Effector memory CD8-positive, alpha-beta T cell (primary cell): ENCODE measurements at places on chromosomes 7 and 10.

- no peak for DNase-seq
- H3K27me3 ChIP-seq, result peaks cover 77% of the 10 kb centered on the region
- peaks cover 3% of the 10 kb centered on the region for H3K36me3 ChIP-seq
- peaks cover 27% of the 10 kb centered on the region for H3K4me1 ChIP-seq
Measured at GRCh38 chr7:101127460-101128039, 646 bp downstream of the SERPINE1 start.

- no peak overlapping the region for H3K27ac ChIP-seq
- H3K4me1 ChIP-seq, result peaks cover 21% of the 10 kb centered on the region
- no peak overlapping the region for H3K4me3 ChIP-seq
- H3K27me3 ChIP-seq, result no peaks in the 10 kb centered on the region
- H3K36me3 ChIP-seq, result peaks cover 71% of the 10 kb centered on the region
Measured at GRCh38 chr10:97748116-97748515, 11.2 kb downstream of the ZFYVE27 start.

DNA sequence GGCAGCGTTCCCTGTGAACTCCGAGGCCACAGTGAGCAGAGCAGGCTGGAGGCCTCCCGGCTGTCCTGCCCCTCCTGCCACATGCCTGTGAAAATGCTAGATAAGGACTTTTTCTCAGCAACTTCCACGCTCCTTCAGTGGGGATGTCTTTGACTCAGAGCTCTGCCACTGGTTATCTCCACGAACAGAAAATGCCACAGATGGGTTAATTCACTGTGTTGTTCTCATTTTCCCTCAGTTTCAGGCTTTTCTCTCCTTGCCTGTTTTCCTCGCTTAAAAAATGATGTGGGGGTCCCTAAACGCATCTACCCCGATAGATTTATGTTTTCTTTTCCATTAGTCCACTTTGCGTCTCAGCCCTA, 51.3 kb downstream of the IKZF1 start:
- no peak for DNase-seq
- H3K36me3 ChIP-seq, result peaks cover 89% of the 10 kb centered on the region
- peak overlapping the region; percentile 83 for H3K4me3 ChIP-seq
- no peaks in the 10 kb centered on the region for H3K27me3 ChIP-seq
- H3K4me1 ChIP-seq, result peaks cover 81% of the 10 kb centered on the region

DNA sequence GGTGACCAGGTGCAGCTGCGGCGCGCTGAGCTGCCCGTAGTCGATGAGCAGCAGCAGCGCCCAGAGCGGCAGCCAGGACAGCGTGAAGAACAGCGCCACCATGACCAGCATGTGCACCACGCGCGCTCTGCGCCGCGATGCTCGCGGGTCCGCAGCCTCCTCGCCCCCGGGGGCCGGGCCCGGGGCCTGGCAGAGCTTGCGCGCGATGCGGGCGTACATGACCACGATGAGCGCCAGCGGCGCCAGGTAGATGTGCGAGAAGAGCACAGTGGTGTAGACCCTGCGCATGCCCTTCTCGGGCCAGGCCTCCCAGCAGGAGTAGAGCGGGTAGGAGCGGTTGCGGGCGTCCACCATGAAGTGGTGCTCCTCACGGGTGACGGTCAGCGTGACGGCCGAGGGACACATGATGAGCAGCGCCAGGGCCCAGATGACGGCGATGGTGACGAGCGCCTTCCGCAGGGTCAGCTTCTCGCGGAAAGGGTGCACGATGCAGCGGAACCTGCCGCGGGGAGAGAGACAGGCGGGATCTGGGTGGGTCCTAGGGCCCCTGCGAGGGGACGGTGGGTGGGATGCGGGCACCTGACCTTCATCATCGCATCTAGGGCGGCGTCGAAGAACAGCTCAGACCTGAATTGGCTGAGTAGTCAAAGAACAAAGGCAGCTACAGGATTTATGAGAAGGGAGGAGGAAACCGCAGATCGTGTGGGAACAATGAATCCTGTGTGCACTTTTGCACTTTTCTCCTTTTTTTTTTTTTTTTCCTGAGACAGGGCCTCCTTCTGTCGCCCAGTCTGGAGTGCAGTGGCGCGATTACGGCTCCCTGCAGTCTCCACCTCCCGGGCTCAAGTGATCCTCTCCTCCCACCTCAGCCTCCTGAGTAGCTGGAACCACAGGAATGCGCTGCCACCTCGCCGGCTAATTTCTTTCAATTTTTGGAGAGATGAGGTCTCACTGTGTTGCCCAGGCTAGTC, 22.4 kb upstream of the PPA1 start:
- H3K4me1 ChIP-seq, result peaks cover 4% of the 10 kb centered on the region
- no peak overlapping the region for H3K27ac ChIP-seq
- H3K36me3 ChIP-seq, result no peaks in the 10 kb centered on the region

DNA sequence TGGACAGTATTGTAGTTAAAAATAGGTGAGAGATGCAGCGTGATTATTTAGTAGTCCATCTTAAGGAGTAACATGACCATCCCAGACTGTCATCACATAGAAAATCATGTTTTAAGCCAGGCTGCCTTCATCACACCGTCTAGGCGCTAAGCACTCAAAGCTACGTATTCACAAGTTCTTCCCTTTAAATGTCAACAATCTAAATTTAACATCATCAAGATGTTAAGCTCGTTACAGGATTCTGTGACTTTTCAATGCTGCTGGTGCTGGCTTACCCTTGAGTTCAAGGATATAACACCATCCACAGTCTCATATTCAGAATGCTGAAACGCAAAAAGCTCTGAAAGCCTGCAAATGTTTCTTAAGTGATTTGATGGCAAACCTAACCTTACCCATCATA, 109.5 kb upstream of the CDCA7L start:
- no peaks in the 10 kb centered on the region for H3K36me3 ChIP-seq
- H3K27ac ChIP-seq, result no peak overlapping the region
- H3K27me3 ChIP-seq, result peaks cover 66% of the 10 kb centered on the region
- DNase-seq, result no peak

GRCh38 chr10:125000366-125001312, 58.7 kb downstream of the ZRANB1 start:
- H3K36me3 ChIP-seq, result peaks cover 12% of the 10 kb centered on the region
- H3K27me3 ChIP-seq, result no peaks in the 10 kb centered on the region
- H3K27ac ChIP-seq, result no peak overlapping the region

DNA sequence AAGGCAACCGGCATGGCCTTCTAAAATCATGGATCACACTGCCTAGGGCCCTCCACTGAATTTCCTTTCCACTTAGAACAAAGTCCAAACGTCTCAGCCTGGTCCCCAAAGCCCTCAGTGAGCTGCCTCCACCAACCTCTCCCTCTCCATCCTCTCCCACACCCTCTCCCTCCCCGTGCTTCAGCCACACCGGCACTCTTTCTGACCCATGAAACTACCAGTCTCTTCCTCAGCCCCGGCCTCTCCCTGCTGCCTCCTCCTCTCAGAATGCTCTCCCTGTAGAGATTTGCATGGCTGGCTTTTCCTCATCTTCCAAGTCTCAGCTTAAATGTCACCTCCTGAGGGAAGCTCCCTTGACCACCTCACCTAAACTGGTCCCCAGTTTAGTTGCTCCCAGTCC, 219.0 kb upstream of the ZMIZ1 start:
- H3K4me1 ChIP-seq, result no peaks in the 10 kb centered on the region
- H3K27me3 ChIP-seq, result peaks cover 11% of the 10 kb centered on the region
- H3K4me3 ChIP-seq, result no peak overlapping the region
- no peak for DNase-seq
- H3K27ac ChIP-seq, result no peak overlapping the region

- H3K27me3 ChIP-seq, result peaks cover 16% of the 10 kb centered on the region
- H3K4me1 ChIP-seq, result no peaks in the 10 kb centered on the region
- DNase-seq, result no peak
- no peak overlapping the region for H3K4me3 ChIP-seq
Measured at GRCh38 chr10:68175949-68176348, 56.0 kb downstream of the ATOH7 start.

- no peak overlapping the region for H3K27ac ChIP-seq
- no peaks in the 10 kb centered on the region for H3K4me1 ChIP-seq
- peaks cover 22% of the 10 kb centered on the region for H3K27me3 ChIP-seq
- no peaks in the 10 kb centered on the region for H3K36me3 ChIP-seq
Measured at GRCh38 chr10:131802156-131802915, 98.5 kb upstream of the PPP2R2D start.

GRCh38 chr10:70822076-70822820, 6.5 kb downstream of the SGPL1 start:
- H3K4me1 ChIP-seq, result peaks cover 16% of the 10 kb centered on the region
- no peak overlapping the region for H3K27ac ChIP-seq
- no peak overlapping the region for H3K4me3 ChIP-seq

- H3K4me3 ChIP-seq, result no peak overlapping the region
- H3K27me3 ChIP-seq, result peaks cover 67% of the 10 kb centered on the region
Measured at GRCh38 chr7:157032128-157032527, 21.7 kb upstream of the MNX1 start.

DNA sequence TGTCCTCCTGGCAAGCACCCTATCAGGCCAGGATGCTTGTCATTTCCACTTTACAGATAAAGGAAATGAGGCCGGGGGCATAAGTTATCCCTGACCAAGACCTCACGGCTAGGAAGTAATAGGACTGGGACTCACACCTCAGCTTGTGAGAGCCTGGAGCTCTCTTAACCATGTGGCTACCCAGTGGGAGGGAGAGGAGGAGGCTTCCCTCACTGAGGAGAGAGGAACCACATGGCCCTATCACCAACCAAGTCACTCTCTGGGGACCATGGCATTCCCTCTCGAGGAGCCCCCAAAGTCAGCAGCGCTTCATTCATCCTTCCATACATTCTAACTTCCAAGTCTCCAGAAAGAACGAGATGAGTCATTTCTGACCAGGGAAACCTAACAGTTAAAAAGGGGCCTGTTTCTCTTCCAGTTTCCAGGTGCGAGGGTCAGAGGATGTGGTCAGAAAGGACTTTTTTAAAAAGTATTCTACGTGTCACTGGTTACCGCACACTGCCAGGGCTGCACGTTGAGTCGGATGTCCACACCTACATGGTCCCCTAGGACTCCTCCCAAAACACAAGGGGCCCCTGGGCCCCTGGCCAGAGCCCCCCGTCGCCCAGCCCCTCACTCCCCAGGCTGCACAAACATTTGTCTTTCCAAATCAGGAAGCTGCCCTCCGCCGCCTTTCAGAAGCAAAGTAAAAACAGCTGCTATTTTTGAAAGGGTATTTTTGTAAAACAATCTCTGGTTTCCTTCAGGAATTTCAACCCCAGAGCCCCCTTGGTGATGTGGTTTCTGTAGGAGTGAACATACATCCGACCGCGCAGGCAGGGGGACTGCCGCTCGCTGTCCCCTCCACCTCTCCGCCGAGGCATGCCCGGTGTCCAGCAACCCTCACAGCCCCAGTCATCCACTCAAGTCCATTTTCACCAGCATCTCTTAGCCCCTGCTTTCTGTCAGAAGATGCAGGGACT, 128.2 kb upstream of the CHST15 start:
- peaks cover 16% of the 10 kb centered on the region for H3K36me3 ChIP-seq
- H3K4me3 ChIP-seq, result no peak overlapping the region
- H3K27me3 ChIP-seq, result peaks cover 14% of the 10 kb centered on the region
- no peak for DNase-seq
- peak overlapping the region; percentile 17 for H3K27ac ChIP-seq

DNA sequence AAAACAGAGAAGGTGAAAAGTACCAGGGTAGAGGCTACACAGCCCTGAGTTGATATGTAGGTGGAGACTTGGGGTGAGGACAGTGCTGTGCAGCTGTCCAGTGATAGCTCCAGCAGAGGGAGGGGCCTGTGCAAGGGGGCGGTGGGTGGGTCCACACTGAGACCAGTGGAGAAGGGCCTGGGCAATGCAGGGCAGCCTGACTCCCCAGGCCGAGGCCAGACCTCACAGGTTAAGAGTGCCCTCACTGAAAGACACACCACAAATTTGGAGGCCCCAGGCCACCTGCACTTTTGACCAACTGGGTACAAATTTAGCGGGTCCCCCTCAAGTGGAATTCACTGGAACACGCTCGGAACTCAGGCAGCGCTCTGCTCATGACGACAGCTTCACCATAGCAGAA, 6.7 kb upstream of the RASGEF1A start:
- H3K27ac ChIP-seq, result no peak overlapping the region
- peaks cover 44% of the 10 kb centered on the region for H3K27me3 ChIP-seq
- H3K4me1 ChIP-seq, result no peaks in the 10 kb centered on the region
- no peak overlapping the region for H3K4me3 ChIP-seq
- H3K36me3 ChIP-seq, result no peaks in the 10 kb centered on the region

GRCh38 chr10:50152792-50153272, 85.1 kb downstream of the WASHC2A start:
- H3K36me3 ChIP-seq, result no peaks in the 10 kb centered on the region
- no peak overlapping the region for H3K27ac ChIP-seq
- H3K4me1 ChIP-seq, result no peaks in the 10 kb centered on the region
- H3K27me3 ChIP-seq, result peaks cover 27% of the 10 kb centered on the region
- no peak for DNase-seq

DNA sequence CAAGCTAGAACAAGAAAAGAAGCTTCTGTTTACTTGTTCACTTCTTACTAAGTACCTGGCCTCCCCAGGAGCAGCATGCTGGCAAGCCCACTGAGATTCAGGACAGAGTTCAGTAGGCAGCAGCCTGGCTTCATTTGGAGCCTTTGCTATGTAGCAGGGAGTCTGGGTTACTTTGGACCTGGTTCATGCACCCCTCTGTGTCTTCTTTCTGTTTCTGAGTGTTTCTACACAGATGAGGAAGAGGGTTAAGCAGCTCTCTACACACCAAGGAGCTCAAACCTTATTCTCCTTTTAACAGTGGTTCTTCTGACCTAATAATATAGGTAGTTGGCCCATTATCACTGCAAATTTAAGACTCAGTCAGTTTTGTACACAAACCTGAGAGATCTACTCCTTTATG, 152.9 kb downstream of the ARID5B start:
- H3K27me3 ChIP-seq, result no peaks in the 10 kb centered on the region
- DNase-seq, result no peak
- H3K36me3 ChIP-seq, result peaks cover 39% of the 10 kb centered on the region
- H3K4me3 ChIP-seq, result peak overlapping the region; percentile 25

DNA sequence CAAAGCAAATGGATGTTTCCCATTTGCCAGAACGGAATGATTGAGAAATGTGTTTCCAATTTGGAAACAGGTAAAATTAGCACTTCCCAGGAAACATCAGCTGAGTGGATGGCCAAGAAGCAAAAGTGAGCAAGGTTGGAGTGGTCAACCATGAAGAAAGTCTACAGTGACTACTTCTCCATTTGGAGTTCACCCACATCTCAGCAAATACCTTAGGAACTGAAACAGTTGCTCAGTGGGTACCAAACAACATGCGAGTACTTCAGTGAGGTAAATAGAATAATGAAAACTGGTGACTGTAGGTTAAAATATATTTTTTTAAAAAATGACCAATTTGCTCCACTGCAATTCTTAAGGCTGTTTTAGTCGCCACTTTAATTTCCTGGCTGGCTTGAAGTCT, 57.7 kb downstream of the SLC16A9 start:
- no peak for DNase-seq
- H3K27me3 ChIP-seq, result peaks cover 16% of the 10 kb centered on the region
- H3K27ac ChIP-seq, result no peak overlapping the region
- no peaks in the 10 kb centered on the region for H3K4me1 ChIP-seq
- H3K4me3 ChIP-seq, result no peak overlapping the region
